ENCODE measurements at places on chromosomes 12 and 14.

DNA sequence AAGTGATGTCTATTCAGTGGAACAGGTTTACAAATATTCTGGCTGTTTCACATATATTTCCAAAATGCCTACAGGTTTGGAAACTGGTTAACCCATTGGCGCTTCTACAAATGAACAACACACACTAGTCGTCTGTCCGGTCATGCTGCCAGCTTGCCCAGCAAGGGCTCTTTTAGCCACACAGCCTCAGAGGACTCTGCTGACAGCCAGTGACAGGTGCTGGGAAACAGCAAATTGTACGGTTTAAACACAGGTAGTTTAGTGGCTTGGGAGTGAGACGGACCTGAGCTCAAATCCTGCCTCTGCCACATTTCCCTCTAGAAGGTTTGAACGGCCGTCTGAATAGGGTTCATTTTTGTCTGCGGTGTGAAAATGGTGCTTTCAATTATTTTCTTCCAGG lies 53.8 kb downstream of the MOK start:
- DNase-seq: no peak

- DNase-seq: no peak
Measured at GRCh38 chr14:106737021-106737420, 1210.6 kb downstream of the TMEM121 start.

DNA sequence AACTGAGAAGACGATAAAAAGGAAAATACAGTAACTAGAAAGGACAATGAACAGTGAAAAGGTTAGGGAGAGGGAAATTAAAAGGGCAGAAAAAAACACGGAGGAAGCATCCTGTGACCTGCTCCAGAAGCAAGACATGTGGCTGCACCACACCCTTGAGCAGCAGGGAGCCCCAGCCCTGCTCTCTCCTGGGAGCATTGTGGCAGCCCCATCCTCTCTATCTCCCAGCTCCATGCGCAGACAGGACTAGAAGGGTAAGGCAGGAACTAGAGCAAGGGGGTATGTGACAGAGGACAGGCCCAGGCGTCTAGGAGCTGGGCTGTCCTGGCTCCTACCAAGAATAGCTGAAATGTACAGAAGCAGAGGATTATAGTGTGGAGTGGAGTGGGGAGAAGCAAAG lies 38.6 kb upstream of the SMUG1 start:
- no peak for DNase-seq

DNA sequence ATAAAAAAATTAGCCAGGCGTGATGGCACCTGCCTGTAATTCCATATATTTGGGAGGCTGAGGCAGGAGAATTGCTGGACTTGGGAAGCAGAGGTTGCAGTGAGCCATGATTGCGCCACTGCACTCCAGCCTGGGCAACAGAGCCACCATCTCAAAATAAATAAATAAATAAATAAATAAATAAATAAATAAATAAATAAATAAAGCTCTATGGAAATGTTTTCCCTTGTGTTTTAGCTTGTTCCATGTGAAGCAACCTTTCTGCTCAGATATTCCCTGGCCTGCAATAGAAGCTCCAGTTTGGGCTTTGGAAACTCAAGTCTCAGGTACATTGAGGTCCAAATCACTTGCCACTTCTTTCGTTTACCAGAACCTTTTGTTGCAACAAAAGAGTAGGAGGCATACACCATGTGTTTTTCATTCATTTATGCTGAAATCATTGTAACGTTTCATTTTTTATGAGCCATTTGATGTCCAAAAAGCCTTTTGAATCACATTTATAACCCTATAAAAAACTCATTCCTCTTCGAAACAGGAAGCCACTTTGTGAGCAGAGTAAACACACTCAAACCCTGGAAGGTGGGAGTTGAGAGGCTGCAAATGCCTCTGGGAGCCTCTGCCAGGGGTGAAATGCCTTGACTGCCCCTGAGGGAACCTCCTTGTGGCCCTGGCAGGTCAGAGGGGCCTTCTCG lies 376.6 kb upstream of the TBX3 start:
- no peak for DNase-seq

DNA sequence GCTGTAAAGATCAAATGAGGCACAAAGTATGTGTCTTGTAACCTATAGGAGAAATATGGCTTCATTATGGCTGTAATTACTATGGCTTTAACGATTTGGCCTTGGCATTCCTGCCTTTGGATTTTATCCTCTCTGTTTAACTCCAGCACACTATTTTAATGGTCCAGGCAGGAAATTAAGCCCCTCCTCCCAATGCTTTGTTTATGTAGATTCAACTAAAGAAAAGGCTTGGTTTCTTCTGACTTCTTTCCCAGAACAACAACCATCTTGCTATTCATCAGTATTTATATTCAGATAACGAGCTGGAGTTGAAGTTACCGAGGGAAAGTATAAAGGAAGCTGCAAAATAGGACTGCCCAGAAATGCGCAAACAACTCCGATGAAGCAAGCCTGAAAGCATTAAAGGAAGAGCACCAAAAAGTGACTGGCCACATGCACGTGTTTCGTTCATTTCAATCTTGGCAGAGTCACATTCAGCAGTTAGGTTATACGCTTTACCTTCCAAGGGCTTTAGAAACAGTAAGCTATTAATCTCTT lies 104.6 kb downstream of the NELL2 start:
- DNase-seq: no peak

Measured in astrocyte of the spinal cord (primary cell).